Stomach (tissue), 19 donors: ENCODE measurements at places on chromosomes 3 and 15. TPM values are rescaled to one million over a fixed set of nuclear protein-coding genes. Genes with fewer than 3 reads are reported as not detected.

DNA sequence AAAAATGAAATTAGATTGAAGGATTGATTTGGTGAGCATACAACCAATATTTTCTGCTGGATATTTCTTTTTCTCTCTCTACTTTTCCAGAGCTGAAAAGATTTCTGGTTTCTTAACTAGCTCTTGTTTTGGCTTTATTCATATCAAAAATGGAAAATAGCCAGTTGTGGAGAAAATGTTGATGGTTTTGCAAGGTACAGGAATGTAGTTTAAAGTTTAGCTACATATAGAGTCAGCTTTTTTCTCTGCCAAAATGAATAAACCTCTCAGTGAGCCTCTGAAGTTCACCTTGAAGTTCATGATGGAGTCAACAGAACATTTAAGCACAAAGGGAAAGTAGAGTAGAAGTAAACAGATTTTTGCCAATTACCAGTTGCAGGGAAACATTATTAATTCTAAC lies 720.5 kb upstream of the ALCAM start:
- DNase-seq = no peak

- DNase-seq = no peak
Observed at GRCh38 chr3:143750841-143751240, 97.4 kb downstream of the SLC9A9 start.

DNA sequence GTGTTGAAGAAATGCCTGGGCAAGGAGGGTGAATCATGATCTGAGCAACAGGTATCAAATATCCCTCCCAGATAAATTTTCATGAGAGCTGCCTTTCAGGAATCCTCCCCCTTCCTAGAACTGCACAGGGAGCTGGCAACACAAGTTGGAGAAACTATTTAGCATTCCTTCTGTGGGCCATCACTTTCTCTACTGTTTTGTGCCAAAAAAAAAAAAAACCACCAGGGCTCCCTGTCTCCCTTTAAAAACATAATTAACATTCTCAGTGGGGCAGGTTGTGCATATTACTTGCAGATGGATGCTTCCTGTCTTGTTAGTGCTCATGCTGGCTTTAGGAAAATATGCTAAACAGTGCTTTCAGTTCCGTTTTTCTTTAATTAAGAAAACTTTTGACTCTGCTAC lies 234.9 kb upstream of the LMCD1 start:
- DNase-seq = no peak

DNA sequence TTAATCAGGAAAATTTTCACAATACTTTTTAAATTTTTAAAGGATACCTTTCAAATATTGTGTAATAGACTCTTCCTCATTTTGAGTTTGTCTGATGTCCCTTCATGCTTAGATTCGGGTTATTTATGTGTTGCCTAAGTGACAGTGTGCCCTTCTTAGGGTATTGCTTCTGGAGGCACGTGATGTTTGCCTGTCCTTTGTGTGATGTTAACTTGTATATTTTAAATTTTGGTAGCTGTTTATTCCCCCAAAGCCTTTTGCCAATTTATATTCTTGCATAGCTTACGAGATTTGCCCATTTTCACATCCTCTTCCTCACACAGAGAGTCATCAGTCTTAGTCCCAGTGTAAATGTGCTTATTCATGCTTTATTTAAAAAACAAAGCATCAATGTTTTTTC lies 433.1 kb downstream of the EPHB1 start:
- no peak for DNase-seq

- no peak for DNase-seq
Observed at GRCh38 chr3:9730657-9731205, 804 bp upstream of the BRPF1 start.

- peak; percentile 49 for DNase-seq
Observed at GRCh38 chr3:41102053-41102556, 97.2 kb upstream of the CTNNB1 start.

GRCh38 chr15:52093167-52093538 lies 19.4 kb downstream of the BCL2L10 start:
- DNase-seq = no peak

GRCh38 chr3:59566481-59566975 lies 516.7 kb upstream of the CFAP20DC start:
- DNase-seq = no peak

DNA sequence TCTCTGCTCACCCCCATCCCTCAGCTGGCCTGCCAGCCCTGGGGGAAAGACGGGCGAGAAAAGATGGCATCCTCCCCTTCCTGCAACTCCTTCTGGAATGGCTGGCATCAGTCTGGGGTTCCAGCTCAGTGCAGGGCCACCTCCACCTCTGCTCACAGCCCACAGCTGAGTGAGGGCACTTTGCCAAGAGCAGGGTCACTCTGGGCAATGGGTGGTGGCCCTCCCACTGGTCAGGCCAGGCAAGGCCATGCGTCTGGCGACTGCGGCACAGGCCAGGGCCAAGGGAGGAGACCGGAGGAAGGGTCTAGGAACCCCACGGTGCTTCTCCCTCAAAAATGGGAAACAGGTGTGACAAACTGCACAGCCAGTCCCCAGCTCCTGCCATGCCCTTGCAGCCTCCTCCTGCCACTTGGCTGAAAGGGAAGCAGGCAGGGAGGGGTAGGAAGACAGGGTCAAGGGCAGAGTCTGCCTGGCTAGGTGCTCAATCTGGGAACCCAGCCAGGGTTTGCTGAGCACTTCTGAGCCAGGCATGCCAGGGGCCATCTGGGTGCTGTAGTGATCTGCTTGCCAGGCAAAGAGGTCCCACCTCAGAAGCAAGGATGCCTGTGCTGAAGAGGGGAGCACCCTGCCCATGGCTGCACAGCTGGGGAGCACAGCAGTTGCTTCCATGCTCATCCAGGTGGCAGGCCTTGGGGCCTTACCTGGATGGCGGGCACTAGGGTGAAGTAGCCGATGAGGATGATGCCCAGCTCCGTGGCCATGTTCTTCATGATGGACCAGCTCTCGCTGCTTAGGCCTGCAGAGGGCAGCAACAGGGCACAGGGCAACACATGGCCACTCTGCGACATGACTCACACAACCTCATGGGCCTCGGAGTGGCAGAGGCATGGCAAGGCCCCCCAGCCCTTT lies 41.2 kb downstream of the PTPN23 start:
- DNase-seq = peak; percentile 72

DNA sequence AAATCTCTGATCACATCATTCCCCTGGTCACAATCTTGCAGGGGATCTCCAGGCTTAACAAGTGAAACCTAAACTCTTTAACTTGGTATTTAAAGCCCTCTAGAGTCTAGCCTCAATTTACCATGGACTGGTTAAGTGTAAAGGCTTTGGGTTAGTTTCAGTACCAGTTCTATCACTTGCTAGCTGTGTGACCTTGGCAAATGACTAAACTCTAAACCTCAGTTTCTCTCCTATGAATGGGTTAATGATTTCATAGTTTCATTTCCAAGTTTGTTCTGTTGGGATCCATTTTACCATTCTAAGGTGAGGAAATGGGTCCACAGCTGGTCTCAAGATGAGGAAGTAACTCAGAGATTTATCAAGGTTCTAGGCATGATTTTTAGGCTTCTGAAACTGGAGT lies 38.8 kb upstream of the TIMP4 start:
- DNase-seq = no peak

DNA sequence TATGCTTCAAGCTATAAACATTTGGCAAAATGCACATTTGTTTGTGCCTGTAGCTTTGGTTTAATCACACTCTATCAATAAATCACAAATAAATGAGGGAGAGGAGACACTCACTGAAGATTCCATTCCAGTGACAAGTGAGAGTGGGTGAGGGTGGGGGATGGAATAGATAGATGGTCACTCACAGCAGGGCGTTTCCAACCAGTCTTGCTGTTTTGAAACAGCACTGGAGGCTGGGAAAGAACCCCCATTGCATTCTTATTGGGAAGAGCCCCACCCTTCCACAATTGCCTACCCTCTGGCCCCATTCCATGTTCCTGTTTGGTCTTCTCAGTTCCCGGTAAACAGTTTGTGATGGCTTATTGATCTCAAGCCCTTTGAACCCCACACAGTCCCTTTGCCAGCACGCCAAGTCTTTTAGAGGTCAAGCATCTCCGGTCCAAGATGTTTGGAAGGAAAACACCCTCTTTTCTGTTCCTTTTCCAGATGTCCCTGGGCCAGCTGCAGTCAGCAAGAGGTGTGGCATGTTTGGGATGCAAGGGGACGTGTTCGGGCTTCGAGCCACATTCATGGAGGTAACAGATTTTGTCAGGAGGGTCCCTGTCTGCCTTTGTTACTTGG lies 30.7 kb downstream of the LMCD1 start:
- peak; percentile 37 for DNase-seq

DNA sequence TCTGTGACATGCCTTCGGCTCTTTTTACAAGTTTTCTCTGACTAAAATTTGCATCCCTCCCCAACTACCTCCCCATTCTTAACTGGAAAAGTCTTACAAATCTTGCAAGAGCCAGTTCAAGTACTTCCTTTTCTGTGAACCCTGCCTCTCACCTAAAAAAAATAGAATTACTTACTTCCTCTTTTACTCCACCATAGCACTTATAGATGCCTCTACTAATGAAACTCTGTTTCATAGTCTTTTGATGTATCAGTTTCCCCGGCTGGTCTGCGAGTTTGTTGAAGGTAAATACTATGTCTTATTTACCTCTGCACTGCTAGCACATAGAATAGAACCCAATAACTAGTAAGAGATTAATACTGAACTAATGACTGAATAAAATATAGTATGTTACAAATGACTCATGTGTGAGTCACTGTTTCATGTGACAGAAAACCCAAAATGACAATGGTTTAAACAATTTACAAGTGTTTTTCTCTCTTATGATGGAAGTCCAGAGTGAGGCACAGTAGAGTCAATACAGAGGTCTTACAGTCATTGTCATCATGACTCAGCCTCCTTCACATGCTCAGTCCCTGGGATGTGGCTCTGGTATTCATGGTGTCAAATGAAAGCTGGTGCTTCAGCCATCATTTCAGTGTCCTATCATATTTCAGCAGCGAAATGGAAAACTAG lies 393.5 kb downstream of the RSL24D1 start:
- DNase-seq = no peak

DNA sequence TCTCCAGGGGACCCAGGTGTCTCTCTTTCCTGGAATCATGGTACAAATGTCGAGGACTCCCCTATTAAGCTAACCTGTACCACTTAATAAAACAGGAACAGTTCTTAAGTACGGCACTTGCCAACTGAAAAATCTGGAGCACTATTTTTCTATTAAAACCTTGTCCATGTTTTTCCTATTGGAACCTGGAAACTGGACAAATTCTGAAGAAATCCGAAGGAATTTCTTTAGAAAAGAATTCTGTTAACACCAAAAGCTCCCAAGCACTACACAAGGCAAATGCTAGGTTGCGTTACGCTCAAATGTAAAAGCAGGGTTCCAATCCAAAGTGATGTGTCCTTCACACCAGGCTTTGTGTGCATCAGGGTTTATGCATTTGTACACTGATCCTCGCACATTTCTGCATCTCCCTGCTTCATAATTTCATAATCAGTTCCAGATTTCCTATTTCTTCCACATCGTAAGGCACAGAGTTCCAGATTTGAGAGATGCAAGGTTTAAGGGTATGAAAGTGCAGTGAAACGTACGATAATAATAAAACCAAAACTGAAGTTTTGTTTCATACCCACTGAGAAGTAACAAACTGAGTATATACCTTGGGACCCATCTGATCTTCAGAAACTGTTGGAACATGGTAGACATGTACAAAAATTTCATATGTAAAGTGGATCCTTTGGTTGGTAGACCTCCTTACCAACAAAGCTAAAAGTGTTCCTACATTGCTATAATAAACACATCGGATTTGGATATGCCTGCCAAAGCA lies 132.1 kb upstream of the WNT5A start:
- DNase-seq = no peak

- DNase-seq = peak; percentile 81
Observed at GRCh38 chr15:67836477-67836876, 3.4 kb downstream of the RNU6-1 start.

GRCh38 chr3:105387122-105387751 lies 20.5 kb downstream of the ALCAM start:
- DNase-seq = no peak

DNA sequence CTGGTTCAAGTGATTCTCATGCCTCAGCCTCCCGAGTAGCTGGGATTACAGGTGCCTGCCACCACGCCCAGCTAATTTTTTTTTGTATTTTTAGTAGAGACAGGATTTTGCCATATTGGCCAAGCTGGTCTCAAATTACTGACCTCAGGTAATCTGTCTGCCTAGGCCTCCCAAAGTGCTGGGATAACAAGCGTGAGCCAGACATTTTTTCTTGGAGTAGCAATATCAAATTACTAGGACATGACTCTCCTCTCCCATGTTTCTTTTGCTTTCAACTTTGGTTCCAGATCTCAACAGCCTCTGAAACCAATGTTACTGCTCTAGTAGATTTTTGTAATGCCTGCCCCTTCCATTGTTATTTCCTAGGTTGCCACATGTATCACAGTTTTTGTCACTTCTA lies 462.0 kb downstream of the GBE1 start:
- no peak for DNase-seq

GRCh38 chr3:157436583-157437291 lies at the start of gene PTX3:
Gene PTX3 (plus strand): TSS chr3:157436850. CDS start chr3:157436934, 84 bp downstream.
- DNase-seq = peak; percentile 84

- no peak for DNase-seq
Observed at GRCh38 chr3:193593668-193594030, 641 bp downstream of the OPA1 start.

DNA sequence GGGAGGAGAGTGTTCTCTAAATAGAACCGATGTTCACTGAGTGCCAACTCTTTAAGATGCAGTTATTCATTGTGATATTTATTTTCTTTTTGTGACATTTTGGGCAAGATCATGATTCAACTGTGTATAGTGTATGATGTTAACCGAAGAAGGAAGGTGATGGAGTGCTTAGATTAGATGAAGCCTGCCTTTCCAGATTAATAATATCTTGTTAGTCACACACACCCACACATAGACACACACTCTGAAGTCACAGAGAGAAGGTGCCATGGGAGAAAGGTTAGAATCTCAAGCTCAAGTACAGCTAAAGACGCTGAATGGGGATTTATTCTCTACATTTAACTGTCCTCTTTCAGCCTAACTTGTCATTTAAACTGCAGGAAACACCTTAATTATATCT lies 77.0 kb downstream of the SLC9A9 start:
- no peak for DNase-seq

The NOX5 gene
- 0.29 TPM for total RNA-seq

The TMEM212 gene
- not detected for total RNA-seq

The CACNA2D3 gene
- total RNA-seq = 3.8 TPM

The HRG gene
- total RNA-seq = not detected

The STRIT1 gene
- not detected for total RNA-seq

The PPM1L gene
- total RNA-seq = 15.8 TPM

The ONECUT1 gene
- not detected for total RNA-seq

The TIGIT gene
- 0.58 TPM for total RNA-seq

The SMCO1 gene
- not detected for total RNA-seq

The HTR3E gene
- total RNA-seq = not detected

The TRPM1 gene
- total RNA-seq = not detected

The GPR27 gene
- not detected for total RNA-seq

The ZNF385D gene
- total RNA-seq = not detected

The NTRK3 gene
- 4.5 TPM for total RNA-seq

The GRIP2 gene
- total RNA-seq = 5.0 TPM
